ENCODE measurements at places on chromosomes 2 and 18.

DNA sequence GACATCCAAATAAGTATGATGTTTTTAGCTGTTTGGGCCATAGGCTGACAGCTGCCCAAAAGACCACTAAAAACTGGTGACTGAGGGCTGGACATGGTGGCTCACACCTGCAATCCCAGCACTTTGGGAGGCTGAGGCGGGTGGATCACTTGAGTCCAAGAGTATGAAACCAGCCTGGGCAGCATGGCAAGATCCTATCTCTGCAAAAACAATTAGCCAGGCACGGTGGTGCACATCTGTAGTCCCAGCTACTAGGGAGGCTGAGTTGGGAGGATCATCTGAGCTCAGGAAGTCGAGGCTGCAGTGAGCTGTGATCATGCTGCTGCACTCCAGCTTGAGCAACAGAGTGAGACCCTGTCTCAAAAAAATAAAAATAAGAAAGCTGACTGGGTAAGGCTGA, 511.5 kb upstream of the RAB6C start:
- no peak for DNase-seq

DNA sequence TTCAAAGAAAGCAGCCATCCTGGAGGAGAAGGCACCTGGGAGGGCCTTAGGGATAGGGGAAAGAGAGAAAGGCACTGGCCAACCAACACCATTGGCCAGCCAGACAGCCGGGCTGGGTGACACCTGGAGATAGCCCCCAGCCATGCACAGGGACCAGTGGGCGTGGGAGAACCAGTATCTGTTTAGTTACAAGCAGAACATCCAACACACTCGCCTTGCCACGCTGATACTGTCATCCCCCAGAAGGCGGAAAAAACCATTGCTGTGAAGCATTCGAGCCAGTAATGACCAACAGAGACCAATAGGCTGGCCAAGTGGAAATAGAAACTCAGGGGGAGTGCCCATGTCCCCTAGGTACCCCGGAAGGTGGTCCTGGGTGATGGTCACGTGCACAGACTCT, 15.5 kb downstream of the ASPRV1 start:
- DNase-seq = no peak

DNA sequence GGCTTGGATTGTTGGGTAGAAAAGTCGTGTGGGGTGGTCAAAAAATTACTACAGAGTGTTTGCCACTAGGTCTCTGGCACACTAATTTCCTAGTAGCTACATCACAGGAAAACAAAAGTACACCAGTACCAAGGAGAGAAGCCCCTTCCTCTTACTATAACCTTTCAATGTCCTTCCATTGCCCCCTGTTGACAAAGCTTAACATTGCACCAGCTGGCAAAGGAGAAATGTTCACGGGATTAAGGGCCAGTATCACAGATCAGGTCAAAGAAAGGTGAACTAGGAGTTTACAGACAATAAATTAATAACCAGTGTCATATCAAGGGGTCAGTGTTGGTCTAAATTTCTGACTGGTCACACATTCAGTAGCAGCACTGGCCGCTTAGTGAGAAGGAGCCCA, 1139.6 kb upstream of the FAM98A start:
- DNase-seq = no peak

GRCh38 chr2:178119179-178119922, 7.1 kb downstream of the RBM45 start:
- DNase-seq = no peak

- no peak for DNase-seq
Measured at GRCh38 chr2:160221391-160222276, 21.6 kb upstream of the ITGB6 start.

DNA sequence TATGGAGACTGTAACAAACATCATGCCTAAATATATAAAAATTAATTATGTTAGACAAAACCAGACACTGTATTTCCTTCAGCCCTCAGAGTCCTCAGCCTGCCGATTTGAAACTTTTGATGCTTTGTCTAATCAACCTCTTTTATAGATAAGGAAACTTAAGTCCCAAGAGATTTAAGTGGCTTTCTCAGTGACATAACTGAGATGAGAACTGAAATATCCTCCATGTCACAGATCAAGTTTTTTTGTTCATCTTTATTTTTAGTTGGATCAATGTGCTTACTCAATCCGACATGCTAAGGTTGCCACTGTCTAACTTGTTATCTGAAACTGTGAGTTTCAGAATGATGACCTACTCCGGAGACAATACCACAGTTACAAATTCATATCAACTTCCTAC, 72.3 kb downstream of the BARD1 start:
- DNase-seq = no peak

DNA sequence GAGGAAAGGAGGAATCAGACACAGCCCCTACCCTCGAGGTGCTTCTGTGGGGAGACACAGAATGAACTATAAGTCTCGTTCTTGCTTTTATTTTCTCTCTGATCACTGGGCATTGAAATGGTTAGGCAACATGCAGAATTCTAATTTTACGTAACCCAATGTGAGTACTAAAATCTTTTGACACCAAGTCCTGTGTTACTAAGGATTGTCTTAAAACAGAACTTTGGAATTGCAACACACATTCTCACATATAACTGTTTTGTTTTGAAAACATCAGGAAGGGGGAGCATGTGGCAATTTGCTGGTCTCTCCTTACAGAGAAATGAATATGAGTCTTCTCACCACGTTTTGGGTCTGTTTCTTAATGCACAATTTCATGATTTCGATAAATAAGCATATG, 23.6 kb upstream of the SULT1C4 start:
- DNase-seq = no peak

- DNase-seq = no peak
Measured at GRCh38 chr18:35386600-35387100, 9.5 kb upstream of the ZNF396 start.

DNA sequence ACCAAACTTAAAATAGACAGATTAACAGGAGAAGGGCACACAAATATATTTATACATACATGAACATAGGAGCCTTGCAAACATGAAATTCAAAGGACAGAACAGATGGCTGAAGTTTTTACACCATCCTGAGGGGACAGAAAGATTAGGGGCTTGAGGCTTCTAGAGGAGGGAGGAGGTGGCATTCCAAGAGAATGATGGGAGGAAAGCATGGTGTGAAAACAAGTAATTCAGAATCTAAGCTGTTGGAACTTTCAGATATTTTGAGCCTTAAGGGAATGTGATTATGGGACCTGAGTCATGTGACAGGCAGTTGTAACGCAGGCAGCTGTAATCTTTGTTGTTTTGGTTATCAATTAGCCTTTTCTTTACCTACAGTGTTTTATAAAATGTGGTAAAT, 225.2 kb upstream of the SPOPL start:
- DNase-seq = no peak

GRCh38 chr2:18927525-18928232, 338.3 kb upstream of the NT5C1B start:
- no peak for DNase-seq

GRCh38 chr18:10465174-10465939, 10.9 kb downstream of the APCDD1 start:
- no peak for DNase-seq

GRCh38 chr2:43293744-43294695, 67.6 kb upstream of the ZFP36L2 start:
- DNase-seq = no peak

GRCh38 chr18:76264198-76264875, 230.7 kb downstream of the ZNF516 start:
- DNase-seq = no peak

- DNase-seq = no peak
Measured at GRCh38 chr2:50995610-50996009, 36.3 kb downstream of the NRXN1 start.

DNA sequence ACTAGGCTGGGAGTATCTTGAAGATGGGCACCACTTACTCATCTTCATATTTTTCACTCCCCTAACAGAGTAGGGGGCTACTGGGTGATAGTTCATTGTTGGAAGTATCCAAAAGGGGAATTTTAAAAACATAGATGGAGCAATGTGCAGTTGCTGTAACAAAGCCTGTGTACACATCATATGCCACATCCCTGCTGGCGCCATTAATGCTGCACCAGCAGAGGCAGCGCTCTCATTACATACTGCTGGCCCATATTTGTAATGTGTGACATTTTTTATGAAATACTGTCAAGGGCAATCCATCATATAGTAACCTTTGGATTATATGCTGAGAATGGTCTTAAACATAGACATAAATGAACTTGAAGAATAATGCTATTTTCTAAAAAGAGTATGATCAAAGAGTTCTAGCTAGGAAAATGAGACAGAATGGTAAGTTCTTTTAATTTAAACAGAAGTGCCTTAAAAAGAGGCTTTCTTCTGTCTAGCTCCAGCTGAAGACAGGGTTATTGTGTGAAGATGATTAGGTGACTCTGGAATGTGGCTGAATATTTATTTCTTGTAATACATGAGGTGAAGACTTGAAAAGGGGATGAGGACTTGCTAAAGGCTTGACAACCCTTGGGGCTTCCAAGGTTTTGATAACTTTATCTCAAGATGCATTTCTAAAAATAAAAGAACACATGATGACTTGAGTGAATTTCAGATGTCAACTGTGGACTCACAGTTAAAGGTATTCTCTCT, 2.4 kb upstream of the TMEM178A start:
- no peak for DNase-seq

- no peak for DNase-seq
Measured at GRCh38 chr2:9373476-9373875, 49.9 kb downstream of the ITGB1BP1 start.

DNA sequence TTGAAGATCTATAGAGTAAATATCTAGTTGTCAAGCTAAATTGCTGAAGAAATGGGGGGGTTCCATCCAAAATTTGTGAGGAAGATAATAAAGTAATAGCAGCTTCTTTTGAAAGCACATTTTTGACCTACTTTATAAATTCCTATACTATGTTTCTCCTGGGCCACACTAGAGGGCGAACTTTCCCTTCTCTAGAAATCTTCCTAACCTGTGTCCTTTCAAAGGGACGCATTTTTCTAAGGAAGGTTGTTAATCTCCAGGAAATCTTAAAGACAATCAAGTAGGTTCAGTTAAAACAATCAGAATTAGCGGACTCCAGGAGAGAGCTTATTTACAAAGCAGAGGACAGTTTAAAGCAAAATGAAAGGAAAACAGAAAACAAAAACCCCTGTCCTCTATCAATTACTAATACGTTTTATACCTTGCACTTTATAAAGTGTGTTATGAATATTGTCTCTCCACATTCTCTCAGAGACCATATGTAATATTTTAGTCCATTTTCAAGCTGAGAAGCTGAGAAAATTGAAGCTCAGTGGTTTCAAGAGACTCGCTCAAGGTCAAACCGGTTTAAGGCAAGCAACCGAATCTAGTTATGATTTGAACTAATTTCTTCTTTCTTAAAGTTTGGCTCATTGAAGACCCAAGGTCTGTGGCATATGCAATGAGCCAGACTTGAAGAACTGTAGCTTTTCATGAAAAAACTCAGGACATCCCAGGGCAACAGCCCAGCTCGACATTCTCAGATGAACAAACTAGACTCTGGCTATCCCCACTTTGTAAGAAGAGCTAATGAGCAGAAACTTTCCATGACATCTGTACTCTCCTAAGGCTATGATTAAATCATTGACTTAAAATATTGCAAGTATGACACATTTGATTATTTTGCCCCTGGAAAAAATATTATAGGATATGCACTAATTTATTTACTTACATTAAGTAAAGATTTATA, 273.6 kb downstream of the PAX3 start:
- DNase-seq = no peak

DNA sequence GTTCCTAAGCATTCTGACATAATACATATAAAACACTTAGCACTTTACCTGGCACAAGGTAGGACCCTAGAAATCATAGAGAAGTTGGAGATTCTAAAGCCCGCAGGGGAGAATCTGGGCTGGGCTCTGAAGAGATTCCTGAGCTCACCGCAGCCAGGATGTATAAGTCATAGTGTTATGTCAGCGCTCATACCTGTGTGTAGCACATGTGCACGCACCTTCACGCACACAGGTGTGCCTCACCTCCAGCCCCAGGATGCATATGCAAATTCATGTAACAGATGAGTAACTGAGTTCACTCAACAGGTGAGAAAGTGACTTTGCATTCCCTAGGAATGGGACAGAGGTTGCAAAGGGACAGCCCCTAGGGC, 7.9 kb upstream of the SDC1 start:
- DNase-seq = no peak

DNA sequence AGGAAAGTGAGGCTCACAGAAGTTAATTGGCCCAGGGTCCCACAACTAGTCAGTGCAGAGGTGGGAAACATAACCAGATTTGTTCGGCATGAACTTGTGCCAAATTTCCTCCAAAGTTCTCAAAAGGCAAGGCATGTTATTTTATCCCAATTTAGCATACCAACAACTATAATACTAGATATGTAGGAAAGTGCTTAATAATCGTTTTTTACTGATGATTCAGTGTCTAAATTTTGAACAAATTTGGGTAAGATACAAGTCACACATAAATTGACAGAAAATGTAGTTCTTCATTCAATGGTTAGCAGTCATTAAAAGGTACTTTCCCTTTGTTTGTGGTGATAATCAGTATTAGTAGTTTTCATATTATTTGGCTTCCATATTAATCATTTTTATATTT, 38.5 kb upstream of the CYBRD1 start:
- no peak for DNase-seq

DNA sequence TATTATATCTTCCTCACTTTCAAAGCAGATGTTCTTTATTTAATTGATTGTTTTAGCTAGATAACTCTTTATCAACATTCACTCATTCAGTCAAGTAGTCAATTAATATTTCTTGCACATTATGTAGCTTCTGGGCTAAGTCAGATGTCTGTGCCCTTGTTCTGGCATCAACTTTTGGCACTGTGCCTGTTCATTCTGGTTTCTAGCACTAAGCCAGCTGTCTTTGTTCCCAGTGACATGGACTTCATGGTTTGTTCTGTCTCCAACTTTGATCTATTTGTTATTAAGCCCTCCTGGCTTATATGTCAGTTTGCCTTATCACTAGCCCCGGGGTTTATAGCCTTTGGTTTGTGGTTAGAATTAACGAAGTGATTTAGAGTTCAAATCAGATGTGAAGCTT, 247.9 kb upstream of the SYT4 start:
- no peak for DNase-seq

DNA sequence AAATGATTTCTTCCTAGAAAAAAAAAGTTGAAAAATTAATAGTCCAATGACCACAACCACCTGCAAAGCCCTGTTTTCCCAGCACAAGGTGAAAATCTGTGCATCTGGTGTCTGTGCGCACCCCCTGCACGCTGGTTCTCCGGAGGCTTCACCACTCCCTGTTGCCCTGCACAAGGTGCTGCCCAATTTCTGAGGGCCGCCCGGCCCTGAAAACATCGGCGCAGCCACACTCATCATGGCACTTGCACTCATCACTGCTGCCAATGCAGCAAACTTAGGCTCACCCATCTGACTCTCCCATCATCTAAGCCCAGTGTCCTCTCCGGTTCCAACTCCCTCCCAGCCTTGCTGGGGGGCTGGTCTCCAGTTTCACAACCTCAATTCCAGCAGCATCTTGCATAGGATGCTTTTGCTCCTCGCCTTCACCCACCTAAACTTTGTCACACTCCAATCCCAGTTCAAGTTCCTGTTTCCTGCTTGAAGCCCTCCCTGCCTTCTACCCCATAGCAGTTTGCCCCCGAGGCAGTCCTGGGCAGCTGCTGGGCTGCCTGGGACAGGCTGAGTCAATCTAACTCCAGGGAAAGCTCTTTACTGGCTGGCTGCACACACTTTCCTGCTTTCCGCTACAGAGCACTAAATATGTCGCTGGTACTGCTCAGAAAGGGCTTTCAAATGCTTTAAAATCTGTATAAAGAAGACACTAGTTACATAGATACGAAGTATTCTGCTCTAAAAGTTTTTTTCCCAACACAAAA, 522.5 kb upstream of the ID2 start:
- no peak for DNase-seq

GRCh38 chr2:133405252-133405651, 163.0 kb downstream of the NCKAP5 start:
- DNase-seq = no peak

Data from cortex of kidney (tissue), 1 donor.